ENCODE measurements at places on chromosomes 1 and 21.

GRCh38 chr21:36065497-36066036, 4.3 kb upstream of the CBR1 start:
- DNase-seq, result no peak

DNA sequence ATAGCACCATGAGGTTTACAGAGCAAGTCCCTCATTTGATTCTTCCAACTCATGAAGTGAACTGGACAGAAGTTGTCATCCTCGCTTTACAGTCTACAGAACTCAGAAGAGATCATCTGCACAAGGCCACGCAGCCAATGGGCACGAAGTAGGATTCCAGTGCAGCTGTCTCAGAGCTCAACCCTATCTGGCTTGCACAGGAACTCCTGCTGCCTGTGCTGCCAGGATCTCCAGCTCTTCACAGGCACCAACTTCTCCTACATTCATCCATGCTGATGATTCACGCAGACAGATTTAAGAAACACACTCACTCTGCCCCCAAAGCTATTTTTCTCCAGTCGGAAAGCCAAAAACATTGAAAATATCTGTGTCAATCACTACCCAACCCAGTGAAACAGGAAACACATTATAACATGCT, 157.0 kb downstream of the RERE start:
- DNase-seq, result peak; percentile 35

- no peak for DNase-seq
These were observed 123.0 kb upstream of the IGSF21 start for GRCh38 chr1:17984583-17984982.

DNA sequence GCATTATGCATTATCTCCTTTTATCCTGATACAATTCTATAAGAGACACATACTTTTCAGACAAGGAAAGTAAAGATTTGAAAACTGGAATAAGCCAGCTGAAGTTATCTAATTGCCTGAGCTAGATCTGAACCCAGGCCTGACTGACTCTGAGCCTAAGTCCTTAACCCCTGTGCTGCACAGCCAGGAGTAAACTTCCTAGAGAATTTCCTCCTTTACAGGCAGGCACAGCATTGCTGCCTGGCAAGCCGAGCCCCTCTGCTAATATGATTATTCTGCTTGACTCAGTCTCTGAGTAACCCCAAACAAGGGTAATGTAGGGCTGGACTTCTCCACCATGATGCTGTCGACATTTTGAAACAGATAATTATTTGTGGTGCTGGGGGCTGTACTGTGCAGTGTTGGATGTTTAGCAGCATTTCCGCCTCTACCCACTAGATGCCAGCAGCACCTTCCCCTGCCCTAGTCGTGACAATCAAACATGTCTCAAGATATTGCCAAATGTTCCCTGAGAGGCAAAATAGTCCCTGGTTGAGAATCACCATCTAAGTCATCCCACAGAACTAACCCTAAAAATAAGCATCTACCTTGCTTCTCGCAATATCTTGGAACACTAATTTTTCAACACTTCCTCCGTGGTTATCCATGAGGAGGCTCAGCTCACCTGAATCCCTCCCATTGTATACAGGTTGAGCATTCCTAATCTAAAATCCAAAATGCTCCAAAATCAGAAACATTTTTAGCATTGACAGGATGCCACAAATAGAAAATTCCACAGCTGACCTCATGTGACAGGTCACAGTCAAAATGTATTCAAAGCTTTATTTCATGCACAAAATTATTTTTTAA, 18.5 kb downstream of the CAMK1G start:
- peak; percentile 34 for DNase-seq

DNA sequence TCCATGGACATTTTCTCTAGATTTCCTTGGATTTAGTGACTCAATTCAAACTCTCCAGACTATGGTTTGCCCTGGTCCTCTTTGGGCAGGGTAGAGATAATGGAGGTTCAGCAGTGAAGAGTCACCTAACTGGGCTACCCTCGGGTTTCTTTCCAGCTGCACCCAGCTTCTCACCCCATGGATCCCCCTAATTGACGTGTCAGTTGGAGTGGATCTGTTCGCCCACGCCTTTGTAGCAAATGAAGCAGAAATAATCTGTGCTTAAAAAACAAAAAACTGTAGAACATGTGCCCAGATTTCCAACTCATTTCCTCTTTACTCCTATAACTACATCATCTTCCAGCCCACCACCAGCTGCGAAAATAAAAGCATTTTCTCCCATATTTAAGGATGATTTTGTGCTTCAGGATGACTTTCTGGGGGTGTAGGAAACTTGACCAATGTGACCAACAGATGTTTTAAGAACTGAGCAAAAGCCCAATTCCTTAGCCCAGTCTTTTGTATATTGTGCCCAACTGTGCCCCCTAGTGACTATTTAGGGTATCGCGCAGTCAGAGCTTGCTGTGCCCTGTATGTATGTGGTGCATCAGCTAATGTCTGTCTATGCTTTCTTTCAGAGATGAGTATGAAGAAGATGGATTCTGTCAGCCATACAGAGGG, 66.5 kb upstream of the UBE2U start:
- DNase-seq, result peak; percentile 48

- DNase-seq, result no peak
These were observed 225.9 kb downstream of the SPATA17 start for GRCh38 chr1:217857061-217857460.

DNA sequence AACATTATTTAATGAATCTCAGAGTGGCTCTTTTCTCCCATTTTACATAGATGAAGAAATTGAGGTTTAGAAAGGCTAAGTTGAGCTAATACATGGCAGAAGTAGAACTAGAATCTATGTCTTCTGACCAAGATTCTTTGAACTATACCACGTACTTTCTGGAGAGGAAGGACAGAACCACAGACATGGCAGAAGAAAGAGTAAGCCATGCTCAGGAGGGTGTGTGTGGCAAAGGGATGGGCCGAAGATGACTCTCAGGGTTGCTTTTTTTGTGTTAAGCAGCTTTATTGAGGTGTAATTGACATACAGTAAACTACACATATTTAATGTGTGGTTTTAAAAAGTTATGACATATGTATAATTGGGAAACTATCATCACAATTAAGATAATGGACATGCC, 69.5 kb downstream of the PEX14 start:
- no peak for DNase-seq

DNA sequence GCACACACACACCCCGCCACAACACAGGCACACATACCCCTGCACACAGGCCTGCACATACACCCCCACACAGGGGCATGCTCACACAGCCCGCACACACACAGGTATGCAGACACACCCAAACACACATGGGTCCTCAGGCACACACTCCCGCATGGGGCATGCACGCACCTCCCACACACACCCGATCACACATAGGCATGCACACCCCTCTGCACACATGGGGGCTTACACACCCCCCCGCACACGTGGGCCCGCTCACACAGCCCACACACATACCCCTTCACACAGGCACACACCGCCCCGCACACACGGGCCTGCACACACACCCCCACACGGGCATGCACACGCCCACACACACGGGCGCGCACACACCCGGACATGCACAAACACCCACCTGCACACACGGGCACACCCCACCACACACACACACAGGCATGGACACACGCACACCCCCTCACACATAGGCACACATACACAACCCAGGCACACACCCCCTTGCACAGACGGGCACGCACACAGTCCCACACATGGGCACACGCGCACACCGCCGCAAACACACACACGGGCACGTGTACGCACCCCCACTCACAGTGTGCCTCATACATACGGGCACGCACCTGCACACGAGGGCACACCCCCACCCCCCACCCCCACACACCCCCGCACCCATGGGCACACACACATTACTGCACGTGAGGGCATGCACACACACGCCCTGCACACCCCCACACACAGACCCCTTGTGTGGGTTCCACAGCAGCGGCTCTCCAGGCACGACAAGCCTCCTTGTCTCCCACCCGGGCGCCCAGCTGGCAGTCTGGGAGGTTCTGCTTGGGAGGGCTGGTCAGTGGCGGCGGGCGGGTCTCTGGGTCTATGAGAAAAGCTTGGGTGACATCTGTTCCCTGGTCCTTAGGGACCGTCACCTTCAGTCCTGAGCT, 8.3 kb downstream of the ATAD3B start:
- DNase-seq, result no peak

- no peak for DNase-seq
These were observed 7.6 kb downstream of the OLIG2 start for GRCh38 chr21:33033094-33033951.

- peak; percentile 86 for DNase-seq
These were observed at the start of gene ABCG1 for GRCh38 chr21:42218836-42219605. Gene ABCG1, plus strand, starts transcription at chr21:42219140. Its CDS starts 123 bp downstream, at chr21:42219263.

DNA sequence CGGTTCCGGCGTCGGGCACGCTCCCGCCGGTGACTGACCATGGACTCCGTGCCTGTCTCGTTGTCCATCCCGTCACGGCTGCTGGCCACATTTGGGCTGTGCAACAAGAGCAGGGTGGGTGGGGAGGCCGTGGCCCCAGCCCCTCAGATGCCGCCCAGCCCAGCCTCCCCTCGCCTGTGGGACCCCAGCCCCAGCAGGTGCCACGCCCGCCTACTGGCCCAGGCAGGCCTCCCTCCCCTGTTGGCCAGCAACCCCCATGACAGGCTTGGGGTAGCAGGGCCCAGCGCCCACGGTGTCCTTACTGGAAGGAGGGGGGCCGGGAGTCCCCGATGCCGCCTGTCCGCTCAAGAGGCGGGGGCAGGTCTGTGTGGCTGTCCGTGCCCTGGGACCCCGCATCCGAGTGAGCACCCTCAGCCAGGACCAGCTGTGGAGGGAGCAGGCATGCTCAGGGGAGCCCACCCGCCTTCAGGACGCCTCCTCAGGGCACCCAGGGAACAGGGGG, 7.1 kb downstream of the DVL1 start:
- DNase-seq, result no peak

DNA sequence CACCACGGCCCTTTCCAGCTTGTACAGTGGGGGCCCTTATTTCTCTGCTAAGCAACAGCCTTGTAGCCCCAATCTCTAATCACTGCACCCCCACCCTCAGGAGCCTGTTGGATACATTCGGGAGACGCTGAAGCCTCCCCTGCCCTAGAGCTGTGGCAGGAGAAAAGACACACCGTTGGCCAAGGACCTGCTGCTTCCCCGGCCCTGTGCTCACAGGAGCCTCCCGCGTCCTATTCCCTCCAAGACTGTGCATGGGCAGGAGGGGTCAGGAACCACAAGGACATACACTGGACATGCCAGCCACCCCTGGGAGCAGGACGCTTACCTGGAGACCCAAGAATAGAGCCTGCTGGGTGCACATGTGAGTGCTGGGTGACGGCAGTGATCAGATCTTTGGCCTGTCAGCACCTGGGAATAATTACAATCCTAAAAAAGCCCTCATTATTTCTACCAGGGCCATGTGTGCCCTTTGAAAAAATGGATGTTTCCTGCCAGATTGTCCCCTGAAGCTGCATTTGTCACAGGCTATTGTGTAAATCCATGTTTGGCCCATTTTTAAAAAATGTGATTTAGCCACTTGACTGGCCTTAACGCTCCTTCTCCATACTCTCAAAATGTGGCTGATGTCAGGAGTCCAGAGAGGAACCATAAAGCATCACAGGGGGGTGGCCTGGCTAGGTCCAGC, 590.6 kb downstream of the MATN1 start:
- no peak for DNase-seq

DNA sequence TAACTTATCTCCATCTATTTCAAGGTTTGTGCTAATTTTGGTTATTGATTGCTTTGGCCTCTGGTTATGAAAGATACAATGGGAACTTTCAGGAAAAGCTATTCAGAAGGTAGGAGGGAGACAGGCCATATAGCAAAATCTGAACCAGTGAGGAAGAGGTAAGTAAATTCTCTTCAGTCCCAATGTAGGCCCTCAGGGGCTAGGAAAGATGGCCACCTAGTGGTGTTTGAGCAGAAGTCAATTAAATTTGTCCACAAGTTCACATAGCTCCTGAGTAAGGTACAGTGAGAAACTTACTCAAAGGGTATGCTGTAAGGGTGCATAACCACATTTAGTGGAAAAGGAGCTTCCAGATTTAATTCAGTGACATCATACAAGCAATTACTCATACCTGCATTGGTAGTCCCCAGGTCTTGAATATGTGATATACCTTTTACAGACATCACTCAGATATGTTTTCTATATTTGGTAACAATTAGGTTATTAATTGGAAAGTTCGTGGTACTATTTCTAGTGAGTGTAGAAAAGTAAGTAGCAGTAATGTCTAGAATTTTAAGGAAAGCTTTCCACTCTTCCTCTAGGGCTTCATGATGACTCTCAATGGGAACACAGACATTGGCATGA, 21.4 kb upstream of the FMO1 start:
- peak; percentile 16 for DNase-seq

DNA sequence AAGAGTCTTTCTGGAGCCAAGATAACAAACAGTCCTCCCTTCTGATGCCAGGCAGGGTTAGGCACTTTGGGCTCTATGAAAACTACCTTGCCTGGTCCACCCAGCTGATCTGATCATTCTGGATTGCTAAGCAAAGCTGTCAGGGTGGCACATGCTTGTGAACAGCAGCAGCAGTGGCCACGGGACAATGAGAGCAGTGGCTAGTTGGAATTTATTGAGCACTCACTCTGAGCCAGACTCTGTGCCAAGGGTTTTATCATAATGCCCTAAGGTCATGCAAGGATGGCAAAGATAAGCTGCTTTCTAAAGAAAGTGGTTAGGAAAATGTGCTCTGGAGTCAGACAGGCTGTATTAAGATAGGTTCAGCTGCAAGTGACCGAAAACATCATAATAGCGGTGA, 390.4 kb upstream of the VAMP3 start:
- no peak for DNase-seq

- no peak for DNase-seq
These were observed 106.2 kb upstream of the ADAR start for GRCh38 chr1:154714052-154714623.

DNA sequence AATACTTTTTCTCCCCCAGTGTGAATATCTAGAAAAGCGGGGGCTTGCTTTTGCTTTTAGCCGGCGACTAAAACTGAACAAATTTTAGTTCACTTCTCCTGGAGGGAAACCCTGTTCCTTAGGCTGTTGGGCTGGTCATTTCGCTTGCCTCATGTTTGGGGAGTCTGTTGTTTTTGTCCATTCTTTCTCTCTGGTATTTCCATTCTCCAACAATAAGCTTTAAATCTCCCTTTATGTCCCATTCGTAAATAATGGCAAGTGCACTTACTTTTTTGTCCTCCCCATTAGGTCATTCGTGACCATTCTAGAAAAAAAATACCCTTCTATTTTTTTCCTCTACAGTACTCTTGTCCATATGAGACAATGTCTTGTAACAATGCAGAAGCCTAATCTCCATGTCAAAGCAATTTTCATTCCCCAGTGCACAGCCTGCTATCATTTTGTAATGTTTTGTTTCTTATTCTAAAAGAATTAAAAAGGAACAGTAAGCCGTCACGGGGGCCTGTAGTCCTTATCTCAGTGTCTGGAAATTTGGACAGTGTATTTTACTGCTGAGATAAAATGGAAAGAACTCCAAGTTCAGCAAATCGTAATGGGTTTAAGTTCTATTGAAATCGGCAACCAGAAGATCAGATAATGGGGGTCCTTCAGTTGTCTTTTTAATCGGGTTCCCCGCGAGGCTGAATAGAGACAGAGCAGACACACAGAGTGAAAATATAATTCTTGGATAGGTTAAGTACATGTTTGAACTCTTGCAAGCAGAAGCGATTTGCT, 21.8 kb downstream of the PROX1 start:
- DNase-seq, result no peak

Data from frontal cortex (tissue), 4 donors.